ENCODE measurements at places on chromosomes 1 and 21. TPM values are rescaled to one million over a fixed set of nuclear protein-coding genes. Genes with fewer than 3 reads are reported as not detected.

GRCh38 chr1:197307551-197307950 lies 39.5 kb downstream of the CRB1 start:
- no peak for DNase-seq

GRCh38 chr1:43272576-43273571 lies 3.1 kb downstream of the TMEM125 start:
- DNase-seq = no peak

DNA sequence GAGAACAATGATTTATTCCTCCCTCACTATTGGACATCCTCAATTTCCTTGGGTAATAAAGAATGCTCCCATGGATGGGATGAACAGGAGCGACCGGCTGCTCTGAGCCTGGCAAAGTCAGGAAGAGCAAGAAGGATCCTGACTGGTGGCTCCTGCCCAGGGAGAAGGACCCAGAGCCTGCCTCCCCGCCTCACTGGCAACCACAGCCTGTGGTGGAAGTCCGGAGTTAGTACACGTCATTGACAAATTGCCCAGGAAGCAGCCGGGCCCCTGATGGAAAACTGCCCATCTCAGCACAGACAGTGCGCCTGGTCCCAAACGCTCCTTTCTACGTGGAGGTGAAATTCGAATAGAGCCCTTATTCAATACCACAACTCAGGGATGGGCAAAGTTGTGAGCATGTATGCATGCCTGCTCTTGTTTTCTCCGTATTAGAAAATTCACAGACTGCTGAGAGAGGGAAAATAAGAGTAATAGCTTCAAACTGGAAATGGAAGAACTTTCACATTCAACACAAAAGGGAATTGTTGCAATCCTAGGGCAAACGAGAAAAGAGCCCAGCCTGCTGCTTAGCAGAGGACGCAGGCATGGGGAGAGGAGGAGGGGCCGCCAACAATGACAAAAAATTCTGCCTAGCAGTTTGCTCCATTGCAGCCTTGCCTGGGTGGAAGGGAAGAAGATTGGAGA lies 397.1 kb upstream of the VAMP3 start:
- no peak for DNase-seq

Gene GPR37L1
- not detected for total RNA-seq

DNA sequence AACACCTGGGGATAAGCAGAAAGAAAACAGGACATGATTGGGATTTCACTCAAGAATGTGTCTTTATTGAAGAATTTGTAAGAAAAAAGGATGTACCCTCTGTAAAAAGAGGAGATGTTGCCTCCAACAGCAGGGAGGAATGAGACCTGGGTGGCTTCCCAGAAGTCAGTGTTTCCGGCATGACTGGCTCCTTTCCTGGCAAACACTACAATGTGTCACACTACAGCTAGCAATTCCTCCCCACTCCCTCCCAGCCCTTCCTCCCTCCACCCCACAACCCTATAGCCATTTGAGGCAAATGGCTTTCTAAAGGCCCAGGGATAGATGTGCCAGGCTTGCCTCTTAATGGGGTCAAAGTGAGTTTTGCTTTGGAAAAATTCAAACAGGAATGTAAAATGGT lies 11.5 kb upstream of the COL8A2 start:
- peak; percentile 78 for DNase-seq

DNA sequence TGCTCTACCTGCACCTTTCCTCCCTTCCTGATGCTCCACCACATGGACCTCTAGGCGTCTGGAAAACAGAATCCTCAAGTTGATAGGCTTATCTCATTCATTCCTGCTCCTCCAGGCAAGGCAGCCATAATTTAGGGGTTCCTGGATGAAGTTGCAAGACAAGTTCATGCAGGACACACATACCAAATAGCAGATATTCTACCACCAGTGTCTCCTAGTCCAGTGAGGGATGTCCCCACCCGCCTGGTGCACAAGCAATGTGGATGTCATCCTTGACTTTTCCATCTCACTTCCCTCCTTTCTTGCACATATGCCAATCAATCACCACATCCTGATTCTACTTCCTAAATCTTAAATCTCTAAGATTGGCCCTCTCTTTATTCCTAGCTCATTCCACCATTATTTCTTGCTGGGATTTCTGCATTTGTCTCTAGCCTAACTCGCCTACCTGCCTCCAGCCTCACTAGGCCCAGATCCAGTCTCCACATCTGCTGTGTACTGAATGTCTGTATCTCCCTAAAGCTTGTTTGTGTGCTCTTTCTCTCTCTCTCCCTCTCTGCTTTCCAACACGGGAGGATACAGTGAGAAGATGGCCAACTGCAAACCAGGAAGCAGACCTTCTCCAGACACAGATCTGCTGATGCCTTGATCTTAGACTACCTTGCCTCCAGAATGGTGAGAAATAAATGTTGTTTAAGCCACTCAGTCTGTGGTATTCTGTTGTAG lies 40.5 kb downstream of the CD34 start:
- DNase-seq = no peak

DNA sequence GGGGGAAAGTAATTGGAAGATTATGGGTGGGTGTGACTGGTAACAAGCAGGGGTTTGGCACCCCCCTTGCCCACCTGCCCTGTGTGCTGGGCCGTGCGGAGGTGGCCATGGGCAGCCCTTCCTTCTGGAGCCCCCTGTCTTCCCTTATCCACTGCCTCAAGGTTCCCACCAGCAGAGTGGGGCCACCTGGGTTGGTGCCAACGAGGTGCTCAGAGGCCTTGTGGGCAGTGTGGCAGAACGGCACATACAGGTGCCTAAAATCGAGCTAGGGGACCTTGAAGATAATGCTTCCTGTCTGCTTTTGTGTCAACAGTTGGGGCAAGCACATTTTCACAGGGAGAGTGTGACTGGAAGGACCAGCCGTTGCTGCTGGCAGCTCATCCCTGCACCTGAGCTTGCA lies 161.8 kb downstream of the PCBP3 start:
- DNase-seq = no peak

DNA sequence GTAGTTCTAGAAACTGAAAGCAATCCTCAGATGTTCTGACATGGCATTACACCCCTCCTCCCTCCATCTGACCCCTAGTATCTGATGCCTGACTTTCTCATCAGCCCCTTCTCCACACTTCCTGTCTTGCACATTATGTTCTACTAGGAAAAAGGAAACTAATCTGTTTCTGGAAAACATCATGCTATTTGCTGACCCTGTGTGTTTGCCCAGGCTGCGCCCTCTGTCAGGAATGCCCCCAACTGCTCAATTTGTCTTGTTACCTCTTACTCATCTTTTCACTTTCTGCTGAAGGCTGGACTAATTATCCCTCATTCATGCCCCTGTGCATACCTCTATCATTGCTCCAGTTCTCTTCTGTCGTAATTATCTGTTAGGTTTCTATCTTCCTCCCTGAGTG lies 37.5 kb upstream of the DAB1 start:
- no peak for DNase-seq

GRCh38 chr1:183218027-183218618 lies 32.1 kb downstream of the LAMC2 start:
- no peak for DNase-seq

DNA sequence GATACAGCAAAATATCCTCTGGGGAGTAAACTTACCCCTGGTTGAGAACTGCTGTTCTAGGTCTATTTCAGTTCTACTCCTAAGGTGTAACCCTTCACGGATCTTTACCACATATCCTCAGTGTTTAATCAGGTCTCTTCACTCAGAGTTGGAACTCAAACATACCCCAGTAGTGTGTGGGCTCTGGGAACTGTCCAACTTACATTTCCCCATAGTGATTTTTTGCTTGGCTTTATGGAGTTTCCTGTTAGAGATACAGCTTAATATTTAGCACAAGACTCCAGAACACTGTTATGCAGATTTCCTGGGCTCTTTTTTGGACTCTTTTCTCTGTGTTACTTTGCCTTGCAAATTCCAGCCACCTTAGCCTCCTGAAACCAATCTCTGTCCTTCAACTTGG lies 26.7 kb upstream of the LIN9 start:
- no peak for DNase-seq

- peak; percentile 60 for DNase-seq
These were observed 219.7 kb downstream of the NFIA start for GRCh38 chr1:61301824-61302657.

Gene PLA2G2D
- total RNA-seq = not detected

Gene DISC1
- 5.8 TPM for total RNA-seq

- no peak for DNase-seq
These were observed 788.4 kb upstream of the PRMT6 start for GRCh38 chr1:106268070-106268469.

GRCh38 chr1:118396829-118397495 lies 211.9 kb upstream of the SPAG17 start:
- DNase-seq = no peak

Gene IGSF3
- total RNA-seq = 0.98 TPM

DNA sequence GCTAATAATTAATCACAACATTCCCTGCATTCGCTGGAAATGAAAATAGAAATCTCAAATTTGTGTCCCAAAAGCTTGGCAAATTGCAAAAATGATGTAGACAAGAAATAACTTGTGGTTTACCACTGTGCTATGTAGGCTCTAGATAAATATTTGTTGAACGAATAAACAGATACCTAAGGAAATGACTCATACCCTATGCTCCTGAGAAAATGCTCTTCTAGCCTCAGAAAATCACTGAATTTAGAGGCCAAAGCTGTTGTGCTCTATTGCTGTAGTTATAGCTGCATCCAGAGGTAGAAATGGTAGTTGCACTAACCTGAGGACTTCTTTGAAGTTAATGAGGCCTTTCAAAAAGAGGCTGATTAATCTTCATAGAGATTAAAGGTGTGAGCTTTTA lies 142.0 kb upstream of the ZNHIT6 start:
- DNase-seq = peak; percentile 95

Gene FCRLA
- total RNA-seq = 0.51 TPM

DNA sequence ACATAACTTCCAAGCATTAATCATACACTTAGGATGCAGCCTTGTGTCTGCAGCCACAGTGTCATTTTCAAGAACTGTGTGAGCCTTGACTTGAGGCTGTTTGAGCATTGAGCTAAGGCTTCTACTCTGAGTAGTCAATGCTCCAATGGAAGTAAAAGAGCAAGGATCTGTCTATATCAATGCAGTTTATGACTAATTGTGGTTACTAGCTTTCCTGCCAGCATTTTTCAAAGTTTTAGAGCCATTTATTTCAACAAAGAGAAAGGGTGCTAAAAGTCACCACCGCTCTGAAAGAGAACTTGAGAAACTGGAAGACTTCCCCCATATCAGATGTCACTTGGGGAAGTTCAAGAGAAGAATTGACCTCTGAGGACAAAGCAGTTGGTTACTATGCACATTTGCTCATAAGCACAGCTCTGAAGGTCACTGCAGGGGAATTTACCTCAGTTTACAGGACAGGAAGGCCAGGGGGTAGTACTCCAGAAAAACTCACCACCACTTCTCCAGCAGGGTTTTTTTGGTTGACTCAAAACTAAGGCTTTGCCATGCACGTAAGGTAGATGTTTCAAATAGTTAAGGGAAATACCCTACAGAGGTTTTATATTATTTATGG lies 24.5 kb upstream of the RGS1 start:
- DNase-seq = peak; percentile 97

Gene DCST2
- total RNA-seq = 0.13 TPM

DNA sequence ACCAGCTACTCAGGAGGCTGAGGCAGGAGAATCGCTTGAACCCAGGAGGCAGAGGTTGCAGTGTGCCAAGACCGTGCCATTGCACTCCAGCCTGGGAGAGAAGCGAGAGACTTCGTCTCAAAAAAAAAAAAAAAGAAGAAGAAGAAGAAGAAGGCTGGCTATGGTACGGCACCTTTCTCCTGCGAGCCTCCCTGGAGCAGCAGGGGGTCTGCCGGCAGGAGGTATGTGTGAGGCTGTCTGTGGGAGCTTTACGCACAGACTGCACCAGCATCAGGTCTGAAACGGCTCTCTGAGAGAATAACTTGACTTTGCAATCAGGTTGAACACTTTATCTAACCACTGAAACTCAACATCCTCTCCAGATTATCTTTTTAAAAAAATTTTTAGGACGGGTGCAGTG lies 44.9 kb downstream of the CLSTN1 start:
- no peak for DNase-seq

DNA sequence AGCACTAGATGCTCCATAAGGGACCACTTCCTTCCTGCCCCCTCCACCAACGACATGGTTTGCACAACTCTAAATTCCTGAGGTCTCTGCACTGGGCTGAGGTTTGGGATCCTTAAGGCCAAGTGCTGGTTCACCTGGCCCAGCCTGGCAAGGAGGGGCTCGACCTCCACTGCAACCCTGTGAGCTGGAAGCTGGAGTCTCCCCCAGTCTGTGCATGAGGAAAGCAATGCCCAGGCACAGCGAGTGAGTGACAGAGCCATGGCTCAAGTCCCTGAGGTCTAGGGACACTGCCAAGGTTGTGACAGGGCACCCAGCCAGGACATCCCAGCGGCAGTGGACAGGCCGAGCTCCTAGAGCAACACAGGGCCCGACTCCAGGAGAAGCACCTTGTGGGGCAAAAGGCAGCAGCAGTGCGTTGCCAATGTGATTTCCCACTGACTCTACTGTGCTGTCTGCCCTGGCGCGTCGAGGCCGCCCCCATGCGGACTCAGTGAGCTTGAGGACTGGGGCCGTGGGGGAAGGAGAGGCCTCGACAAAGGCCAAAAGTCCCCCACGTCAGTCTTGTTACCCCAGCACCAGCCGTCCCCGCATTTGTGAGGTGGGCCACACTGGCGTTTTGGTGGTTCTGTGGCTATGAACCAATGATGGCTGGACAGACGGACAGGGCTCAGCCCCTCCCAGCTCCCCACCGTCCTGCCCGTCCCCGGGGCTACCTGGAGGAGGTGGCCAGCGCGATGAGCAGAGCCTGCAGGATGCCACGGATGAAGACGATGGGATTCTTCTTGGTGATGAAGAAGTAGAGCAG lies 30.0 kb downstream of the PODN start:
- DNase-seq = peak; percentile 12

- no peak for DNase-seq
These were observed 2.5 kb upstream of the GBP4 start for GRCh38 chr1:89201106-89201794.

Gene ZNHIT6
- 14.2 TPM for total RNA-seq

Gene SYT2
- not detected for total RNA-seq

DNA sequence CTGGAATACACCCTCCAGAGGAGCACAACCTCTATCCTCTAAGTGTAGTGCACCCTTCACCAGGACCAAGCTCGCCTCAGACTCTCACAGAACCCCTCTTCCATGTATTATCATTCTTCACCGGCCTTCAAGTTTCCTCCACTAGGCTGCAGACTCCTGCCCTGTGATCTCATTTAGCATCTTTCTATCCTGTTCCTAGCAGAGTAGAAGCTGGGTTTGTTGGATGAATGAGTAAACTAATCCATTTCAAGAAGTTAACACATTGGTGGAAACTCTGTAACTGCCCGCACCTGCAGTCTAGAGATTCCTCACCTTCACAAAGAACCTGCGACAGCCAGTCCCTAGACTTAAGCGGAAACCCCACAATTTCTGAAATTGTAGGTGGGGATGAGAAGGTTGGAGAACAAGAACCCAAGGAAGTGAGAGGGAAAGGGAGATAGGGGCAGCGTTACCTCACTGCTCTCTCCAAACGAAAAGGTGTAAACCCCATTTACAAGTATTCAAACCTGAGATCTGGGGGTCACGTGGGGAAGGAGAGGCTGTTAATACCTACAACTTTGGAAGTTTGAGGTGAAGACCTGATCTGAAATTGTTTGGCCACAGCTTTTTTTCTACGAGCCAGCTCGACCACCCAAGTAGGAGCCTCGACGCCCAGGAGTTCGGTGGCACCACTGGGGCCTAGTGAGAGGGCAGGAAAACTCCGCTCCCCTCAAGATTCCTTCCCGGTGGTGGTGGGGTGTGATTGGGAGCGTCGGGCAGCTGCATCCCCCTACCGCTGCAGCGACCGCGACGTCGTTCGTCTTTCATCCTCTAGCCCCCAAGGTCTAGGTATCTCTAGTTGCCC lies 1.2 kb downstream of the PTPN14 start:
- DNase-seq = peak; percentile 58

GRCh38 chr1:154609398-154610380 lies 1.7 kb upstream of the ADAR start:
- no peak for DNase-seq

GRCh38 chr1:67626090-67626860 lies 58.7 kb upstream of the GADD45A start:
- peak; percentile 94 for DNase-seq

Gene SELENON
- 43.1 TPM for total RNA-seq

All from LHCN-M2 (cell line).